ENCODE measurements at places on chromosomes 7 and 10.

- DNase-seq: no peak
Measured at GRCh38 chr7:6188389-6188788, 84.0 kb downstream of the CYTH3 start.

DNA sequence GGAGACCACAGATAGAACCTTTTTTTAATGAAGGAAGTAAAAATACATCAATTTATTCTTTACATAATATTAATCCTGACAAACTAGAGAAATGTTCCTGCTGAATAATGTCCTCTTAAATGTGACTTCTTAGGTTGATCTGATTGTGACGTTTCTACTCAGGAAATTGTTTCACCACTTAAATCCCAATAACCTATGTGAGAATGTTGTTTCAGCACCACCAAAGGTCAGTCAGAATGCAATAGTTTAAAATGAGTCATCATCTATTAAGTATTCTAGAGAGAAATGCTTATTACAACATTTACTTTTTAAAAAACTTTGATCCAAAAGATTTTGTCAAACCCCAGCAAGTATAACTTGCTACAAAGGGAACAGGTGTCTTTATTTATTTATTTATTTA is 155.4 kb upstream of the CACNA2D1 start:
- no peak for DNase-seq

- no peak for DNase-seq
Measured at GRCh38 chr7:27995228-27995627, 185.4 kb downstream of the JAZF1 start.

GRCh38 chr10:23540401-23541030 is 101.6 kb downstream of the OTUD1 start:
- DNase-seq: no peak

DNA sequence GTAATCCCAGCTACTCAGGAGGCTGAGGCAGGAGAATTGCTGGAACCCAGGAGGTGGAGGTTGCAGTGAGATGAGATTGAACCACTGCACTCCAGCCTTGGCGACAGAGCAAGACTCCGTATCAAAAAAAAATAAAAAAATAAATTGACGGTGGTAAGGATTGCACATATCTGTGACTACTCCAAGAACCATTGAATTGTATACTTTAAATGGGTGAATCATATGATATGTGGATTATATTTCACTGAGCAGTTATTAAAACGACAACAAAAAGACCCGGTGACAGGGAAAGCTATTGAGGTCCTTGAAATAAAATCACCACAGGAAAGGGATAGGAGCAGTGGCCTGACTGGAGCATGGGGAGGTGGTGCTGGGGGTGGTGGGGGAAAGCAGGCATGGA is 31.2 kb upstream of the COMTD1 start:
- DNase-seq: no peak

- DNase-seq: peak; percentile 76
Measured at GRCh38 chr7:99392659-99393354, 15.6 kb downstream of the PDAP1 start.

GRCh38 chr10:23035569-23035968 is 59.8 kb upstream of the MSRB2 start:
- DNase-seq: no peak

- no peak for DNase-seq
Measured at GRCh38 chr7:134028853-134029252, 98.3 kb upstream of the LRGUK start.

DNA sequence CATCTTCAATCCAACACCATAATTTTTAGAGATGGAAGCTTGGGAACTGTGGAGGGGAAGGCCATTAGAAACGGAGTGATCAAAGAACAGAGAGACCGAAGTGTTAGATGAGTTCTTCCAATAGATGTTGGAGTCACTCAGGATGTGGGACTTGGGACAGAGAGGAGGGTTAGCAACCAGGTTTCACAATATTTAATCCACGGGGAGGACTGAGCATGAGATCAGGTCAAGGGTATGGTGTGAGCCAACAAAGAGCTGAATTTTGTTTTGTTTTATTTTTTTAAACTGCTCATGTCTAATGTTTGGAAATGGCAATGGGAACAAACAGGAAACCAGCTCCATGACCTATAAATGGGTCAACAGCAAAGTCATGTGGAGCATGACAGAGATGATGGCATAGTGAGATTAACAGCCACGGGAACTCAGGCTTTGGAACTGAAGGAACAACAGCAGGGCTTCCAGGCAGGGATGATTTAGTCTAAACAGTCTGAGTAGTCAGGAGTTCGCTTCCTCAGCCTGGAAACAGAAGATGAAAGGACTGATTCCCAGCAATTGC is 38.9 kb upstream of the AMPH start:
- no peak for DNase-seq

GRCh38 chr10:78236416-78237015 is 202.9 kb downstream of the RPS24 start:
- DNase-seq: no peak

DNA sequence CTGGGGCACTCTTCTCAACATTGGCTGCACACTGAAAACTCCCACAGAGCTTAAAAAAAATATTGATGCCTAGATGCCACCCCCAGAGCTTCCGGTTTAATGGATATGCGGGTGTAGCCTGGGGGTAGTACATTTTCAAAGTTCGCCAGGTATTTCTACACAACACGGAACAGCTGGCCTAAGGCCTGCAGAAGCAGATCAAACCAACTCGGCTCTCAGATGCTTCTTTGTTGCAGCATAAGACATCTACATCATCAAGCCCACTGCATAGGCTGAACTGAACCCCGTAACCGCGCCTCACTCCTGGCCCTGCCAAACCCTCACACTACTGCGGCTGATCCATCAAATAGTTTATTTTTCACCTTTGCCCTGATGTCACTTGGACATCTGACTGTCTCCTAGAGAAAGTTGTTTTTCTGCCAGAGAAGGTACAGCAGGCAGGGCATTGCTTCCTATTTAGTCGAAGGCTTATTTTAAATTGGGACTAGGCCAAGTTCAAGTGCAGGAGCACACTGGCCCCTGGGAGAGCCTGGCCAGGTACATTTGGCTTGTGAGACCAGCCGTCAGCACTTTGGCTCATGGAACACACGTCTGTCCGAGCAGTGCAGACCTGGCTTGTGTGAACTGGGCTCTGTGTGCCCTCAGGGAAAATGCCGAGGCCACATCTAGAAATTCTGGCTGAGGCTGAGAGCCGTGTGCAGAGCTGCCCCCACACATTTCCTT is 113.3 kb downstream of the TACC2 start:
- DNase-seq: no peak

- no peak for DNase-seq
Measured at GRCh38 chr7:101432316-101432715, 69.6 kb downstream of the COL26A1 start.

- no peak for DNase-seq
Measured at GRCh38 chr10:4196183-4196582, 411.2 kb upstream of the KLF6 start.

DNA sequence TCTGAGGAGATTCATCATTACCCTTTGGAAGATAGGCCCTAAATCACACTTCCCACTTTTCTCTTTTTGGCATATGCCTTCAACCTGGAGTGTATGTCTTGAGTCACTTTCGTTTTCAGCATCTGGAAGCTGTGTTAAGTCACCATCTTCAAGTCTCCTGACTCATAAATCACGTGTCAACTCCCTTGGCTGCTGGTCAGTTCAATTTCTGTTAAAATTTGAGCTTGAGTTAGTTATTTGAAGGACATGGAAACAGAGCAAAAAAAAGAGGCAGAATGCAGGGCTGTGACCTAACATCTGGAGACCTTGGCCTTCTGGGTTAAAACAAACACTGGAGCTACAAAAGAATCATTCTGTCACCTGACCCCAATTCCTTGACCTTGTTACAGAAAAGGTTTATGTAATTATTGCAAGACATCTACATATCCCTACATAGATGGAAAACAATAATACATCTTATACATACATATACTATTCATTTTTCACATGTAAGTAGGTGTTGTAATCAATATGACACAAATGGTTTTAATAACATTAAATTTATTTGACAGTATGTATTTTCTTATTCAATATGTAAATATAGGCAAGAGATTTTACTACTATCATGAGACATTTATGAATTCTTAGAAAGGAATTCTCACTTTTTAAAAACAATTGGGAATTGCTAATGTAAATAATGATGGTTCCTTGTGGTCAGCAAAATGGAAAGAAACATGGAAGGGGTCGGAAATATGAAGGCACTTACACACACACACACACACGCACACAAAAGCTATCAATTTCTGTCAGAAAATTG is 169.7 kb upstream of the PHYHIPL start:
- DNase-seq: no peak

DNA sequence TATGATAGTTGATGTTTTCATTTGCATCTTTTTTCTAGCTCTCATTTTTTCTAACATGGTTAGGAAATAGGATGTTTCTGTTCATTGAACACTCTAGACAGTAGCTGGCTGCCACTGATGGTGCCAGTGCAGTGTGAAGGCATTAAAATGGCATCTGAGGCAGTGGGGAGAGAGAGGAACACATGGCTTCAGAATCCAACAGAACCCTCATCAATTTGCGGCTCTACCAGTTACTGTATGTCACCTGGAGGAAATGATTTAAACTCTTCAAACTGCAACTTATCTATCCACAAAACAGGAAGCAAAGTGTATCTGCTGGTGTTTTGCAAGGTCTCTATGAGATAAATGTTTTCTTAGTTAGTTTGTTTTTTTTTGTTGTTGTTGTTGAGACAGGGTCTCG is 305.2 kb upstream of the PRKCQ start:
- DNase-seq: no peak

GRCh38 chr7:151820491-151821105 is 56.3 kb downstream of the PRKAG2 start:
- no peak for DNase-seq

DNA sequence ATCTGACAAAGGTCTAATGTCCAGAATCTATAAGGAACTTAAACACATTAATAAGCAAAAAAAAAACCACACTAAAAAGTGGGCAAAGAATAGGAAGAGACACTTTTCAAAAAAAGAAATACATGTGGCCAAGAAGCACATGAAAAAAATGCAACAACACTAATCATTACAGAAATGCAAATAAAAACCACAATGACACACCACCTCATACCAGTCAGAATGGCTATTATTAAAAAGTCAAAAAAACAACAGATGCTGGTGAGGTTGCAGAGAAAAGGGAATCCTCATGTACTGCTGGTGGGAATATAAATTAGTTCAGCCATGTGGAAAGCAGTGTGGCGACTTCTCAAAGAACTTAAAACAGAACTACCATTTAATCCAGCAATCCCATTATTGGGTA is 119.0 kb downstream of the LMBR1 start:
- DNase-seq: no peak

GRCh38 chr10:3108033-3108432 is 40.7 kb downstream of the PFKP start:
- no peak for DNase-seq

GRCh38 chr7:5173496-5173895 is 16.5 kb upstream of the WIPI2 start:
- no peak for DNase-seq

- no peak for DNase-seq
Measured at GRCh38 chr10:10609379-10609955, 408.2 kb upstream of the CELF2 start.

DNA sequence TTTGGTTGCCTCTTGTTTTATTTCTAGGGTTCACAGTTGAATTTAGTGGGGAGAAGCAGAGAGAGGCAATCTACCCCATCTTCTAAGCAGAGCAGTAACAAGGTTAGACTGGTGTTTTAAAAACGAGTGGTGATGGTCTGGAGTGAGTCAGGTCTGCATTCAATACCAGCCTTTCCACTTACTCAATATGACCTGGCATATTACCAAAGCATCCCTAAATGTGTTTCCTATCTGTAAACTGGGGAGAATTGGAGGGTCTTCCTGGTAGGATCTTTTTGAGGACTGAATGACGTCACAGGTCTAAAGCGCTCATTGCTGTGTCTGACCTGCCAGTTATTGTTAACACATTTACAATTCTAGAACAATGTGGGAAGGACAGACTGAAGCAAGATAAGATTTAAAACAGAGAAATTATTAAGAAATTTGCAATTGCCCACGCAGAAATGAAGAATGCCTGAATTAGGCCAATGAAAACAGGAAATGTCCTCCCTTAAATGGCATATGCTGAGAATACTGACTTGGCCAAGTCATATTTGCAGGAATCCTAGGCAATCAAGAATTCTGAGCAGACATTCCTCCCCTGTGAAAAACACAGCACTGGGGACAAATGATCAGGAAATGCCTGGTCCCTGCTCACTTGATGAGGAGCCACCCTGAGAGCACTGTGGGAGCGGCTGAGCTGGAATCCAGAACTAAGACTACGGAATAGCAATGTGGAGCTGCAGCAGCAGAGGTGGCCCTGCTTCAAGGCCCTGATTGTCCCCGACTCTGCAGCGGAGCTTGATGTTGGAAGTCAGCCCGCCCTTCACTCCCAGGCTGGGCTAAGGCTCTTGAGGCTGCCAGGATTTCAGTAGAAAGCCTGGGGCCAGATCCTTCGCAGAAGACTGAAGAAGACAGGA is 184.5 kb upstream of the CXCL12 start:
- DNase-seq: no peak

DNA sequence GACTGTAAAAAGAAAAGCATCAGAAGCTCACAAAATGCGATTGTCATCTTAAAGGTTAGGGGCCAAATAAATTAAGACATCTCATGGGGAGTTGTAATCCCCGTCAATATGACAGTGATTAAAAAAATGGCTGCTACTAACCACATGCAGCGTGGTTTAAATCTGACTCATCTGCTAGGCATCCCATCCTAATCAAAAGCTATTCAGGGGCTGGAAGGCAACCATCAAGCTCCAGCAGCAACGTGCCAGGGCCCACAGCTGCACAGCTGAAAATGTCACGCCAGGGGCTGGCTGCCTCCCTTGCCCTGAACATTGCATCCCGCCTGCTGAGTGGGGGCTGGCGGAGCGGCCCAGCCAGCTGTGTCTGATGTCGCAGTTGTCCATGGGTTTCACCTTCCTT is 66.3 kb upstream of the FRMD4A start:
- DNase-seq: no peak

DNA sequence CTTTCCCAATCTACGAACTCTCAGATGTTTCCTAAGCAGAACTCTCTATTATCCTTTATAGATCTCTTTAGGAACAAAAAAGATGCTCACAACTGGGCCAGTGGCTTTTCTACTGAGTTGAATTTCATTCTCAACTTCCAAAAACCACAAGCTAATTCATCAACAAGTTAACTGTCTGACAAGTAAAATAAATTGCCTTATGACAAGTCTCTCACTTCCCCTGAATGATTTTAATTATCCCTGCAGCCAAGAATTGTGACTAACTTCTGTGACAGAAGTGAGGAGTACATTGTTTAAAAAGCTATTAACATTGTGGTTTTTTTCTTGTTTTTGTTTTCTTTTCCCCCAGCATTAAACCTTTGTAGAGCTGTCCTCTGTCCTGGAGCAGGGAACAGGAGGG is 343.1 kb downstream of the HPSE2 start:
- no peak for DNase-seq

Measured in activated effector memory CD4-positive, alpha-beta T cell treated with Interleukin-2 at 50 U/mL for 16 hours (primary cell).